ENCODE measurements at places on chromosomes 4 and X.

DNA sequence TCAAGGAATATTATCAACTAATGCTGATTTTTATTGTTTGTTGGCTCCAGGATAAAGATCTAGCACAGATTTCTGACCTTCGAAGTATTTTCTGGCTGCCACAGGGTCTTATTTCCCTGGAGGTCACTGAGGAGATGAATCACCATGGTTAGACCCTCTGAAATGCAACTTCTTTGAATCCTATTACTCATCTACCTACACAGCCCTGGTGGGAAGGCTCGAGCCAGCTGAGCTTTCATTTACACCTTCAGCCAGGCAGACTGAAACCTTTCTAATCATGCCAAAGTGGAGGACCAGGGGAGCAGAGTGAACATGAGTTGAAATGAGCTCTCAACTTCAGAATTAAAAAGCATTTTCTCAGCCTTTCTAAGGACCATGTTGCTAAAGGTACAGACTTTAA lies 130.5 kb downstream of the SMIM20 start:
- no peak for DNase-seq

- no peak for DNase-seq
Measured at GRCh38 chr4:184713887-184714286, 20.0 kb downstream of the CENPU start.

GRCh38 chr4:106451091-106451490 lies 82.5 kb upstream of the GIMD1 start:
- DNase-seq: no peak

DNA sequence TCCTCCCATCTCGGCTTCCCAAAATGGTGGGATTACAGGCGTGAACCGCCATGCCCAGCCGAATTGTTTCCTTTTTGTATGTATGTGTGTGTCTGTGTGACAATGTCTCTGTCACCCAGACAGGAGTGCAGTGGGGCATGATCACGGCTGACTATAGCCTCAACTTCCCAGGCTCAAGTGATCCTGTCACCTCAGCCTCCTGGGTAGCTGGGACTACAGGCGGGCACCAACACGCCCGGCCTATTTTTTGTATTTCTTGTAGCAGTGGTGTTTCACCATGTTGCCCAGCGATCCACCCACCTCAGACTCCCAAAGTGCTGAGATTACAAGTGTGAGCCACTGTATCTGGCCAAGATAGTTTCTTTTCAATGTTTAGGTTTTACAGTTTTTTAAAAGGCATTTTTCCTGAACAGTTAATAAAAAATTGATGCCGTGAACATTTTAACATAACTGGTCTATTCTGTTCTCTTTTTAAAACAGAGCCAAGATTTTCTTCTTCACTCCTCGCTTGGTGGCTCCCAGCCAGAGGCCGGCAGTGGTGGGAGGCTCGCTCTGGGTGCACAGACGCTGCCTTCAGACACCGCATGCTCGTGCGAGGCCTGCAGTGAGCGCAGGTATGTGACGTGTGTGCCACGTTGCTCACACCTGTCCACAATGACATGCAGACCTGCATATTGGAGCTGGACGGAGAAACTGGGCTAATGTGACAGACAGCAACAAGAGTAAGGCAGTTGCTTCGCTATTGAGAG lies 88.5 kb downstream of the FAM193A start:
- no peak for DNase-seq

- DNase-seq: no peak
Measured at GRCh38 chrX:72038868-72039267, 92.8 kb downstream of the RTL5 start.

DNA sequence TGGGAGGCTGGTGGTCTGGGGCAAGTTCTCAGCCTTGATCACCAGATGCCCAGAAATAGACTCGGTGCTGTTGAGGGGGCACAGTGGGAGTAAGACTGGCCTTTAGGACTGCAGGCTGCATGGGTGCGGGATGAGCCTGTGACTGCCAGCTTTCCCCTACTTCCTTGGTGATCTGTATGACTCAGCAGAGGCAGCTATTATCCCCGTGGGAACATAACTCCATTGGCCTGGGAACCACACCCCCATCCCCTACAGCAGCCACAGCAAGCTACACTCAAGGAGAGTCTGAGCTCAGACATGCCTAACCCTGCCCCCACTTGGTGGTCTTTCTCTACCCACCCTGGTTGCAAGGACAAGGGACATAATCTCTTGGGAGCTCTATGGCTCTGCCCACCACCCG lies 20.6 kb downstream of the CLIC2 start:
- peak; percentile 57 for DNase-seq

- DNase-seq: no peak
Measured at GRCh38 chr4:166827629-166828028, 406.7 kb downstream of the SPOCK3 start.

- peak; percentile 89 for DNase-seq
Measured at GRCh38 chr4:31089815-31090214, 369.6 kb downstream of the PCDH7 start.

- DNase-seq: no peak
Measured at GRCh38 chr4:73224886-73225285, 33.7 kb downstream of the ANKRD17 start.

All from A172 (cell line).